ENCODE measurements at places on chromosomes 13 and 19.

- no peak for DNase-seq
Observed at GRCh38 chr19:5964816-5965565, 12.9 kb downstream of the RANBP3 start.

DNA sequence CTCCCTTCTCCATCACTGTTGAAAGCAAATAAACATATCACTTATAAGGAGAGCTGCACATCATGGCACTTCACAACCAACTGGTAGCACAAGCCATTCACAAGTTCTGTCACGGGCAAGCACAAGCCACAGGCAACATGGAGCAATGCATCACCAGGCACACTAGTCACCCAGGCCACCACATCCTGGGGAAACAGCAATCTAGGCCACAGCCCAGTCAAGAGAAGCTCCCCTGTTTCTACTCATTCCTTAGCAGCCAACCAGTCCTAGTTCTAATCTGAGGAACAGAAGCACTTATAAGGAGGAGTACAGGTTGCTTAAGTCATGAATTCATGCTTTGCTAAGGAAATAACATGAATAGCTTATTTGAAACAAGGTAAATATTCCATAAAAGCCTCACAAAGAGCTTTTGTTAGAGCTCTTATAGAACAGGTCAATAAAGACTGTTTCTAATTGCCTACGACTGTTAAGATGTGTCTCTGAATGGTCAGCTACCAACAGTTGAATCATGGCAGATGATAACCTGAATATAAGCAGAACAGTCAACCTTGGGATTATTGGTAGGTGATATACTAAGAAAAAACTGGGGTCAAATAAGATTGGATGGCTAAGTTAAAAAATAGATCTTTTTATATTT, 169.0 kb downstream of the TBC1D4 start:
- DNase-seq: no peak

DNA sequence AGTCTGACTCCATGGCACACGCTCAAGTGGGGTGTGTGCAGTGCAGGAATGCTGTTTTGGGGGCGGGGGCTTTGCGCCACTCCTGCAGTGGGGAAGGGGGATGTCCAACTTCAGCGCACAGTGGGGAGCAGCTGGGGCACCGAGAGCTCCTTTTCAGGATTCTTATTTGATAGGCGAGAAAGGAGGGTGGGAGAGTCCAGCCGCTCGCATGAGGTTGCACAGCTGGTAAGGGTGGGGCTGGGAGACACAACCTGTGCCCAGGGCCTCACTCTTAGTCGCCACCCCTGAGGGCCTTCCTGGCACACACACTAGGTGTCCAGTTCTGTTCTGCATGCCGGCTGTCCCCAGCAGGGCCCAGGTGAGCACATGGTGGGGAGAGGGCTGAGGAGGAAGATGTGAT, 190.8 kb downstream of the UQCRFS1 start:
- no peak for DNase-seq

DNA sequence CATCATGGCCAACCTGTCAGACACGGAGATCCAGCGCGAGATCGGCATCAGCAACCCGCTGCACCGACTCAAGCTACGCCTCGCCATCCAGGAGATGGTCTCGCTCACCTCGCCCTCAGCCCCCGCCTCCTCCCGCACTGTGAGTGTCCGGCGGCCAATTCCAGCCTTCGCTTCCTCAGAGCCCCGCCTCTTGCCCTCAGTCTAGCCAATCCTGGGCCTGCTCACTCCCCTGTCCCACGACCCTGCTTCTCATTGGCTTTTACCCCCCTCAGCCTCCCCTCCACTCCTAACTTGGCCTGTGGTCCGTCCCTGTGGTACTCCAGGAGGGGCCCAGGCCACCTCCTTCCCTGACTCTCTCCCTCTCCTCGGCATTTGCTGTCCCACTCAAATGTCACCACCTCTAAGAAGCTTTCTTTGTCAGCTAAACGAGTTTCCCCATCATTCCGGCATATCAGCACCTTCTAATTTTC, 12.3 kb downstream of the HRC start:
- DNase-seq: peak; percentile 56

- no peak for DNase-seq
Observed at GRCh38 chr13:20156702-20157101, 4.2 kb downstream of the GJA3 start.

GRCh38 chr19:47456721-47457474, 14.8 kb downstream of the SLC8A2 start:
- no peak for DNase-seq

DNA sequence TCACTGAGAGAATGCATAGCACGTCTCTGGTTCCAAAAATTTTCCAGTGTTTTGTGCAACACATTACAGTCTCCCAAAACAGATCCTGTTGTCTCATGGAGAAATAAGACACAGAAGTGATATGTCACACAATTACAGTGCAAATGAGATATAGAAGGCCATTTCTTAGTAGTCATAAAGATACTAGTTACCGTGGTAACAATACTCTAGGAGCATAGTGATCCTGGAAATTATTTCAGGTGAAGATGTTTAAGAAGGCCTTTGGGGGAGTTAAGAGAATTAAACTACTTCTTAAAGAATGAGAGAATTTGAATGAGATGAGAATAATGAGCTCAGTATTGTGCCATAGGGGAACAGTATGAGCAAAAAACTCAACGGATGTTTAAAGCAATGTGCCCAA, 628.0 kb upstream of the MIR17HG start:
- no peak for DNase-seq

- DNase-seq: no peak
Observed at GRCh38 chr19:2856457-2857050, 10.6 kb upstream of the ZNF556 start.

DNA sequence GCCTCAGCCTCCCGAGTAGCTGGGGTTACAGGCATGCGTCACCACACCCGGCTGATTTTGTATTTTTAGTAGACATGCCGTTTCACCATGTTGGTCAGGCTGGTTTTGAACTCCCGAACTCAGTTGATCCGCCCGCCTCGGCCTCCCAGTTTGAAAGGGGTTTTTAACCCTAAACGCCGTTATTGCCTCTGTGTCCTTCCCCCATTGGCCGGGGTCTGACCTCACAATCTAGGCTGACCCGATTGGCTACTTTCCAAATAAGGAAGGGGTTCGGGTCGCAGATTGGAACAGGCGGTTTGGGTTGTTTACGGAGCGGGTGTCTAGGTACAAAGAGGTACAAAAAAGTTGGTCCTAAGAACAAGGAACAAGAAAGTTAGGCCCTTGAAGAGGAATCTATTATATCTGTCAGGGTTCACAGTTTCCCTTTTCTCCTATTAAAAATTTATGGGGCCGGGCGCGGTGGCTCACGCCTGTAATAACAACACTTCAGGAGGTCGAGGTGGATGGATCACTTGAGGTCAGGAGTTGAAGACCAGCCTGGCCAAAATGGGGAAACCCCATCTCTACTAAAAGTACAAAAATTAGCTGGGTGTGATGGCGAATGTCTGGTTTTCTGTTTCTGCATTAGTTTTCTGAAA, 1.0 kb downstream of the ZNF253 start:
- no peak for DNase-seq

DNA sequence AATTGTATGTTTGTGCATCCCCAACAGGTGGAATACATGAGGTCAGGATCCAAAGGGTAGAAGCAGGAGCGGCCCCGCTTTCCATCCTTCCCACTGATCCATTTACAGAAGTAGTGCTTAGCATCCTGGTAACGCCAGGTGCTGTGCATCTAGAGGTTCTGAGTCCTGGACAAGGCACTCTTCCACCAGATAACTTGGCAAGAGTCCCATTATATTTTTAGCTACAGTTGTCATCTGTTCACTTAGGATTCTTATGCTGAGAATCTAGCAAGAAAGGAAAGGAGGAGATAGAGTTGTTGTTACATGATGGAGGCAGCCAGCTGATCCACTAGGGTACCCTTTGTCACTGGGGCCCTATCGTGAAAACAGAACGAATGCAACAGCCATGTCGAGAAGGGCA, 389.5 kb upstream of the ZNF507 start:
- no peak for DNase-seq

GRCh38 chr19:40414542-40415535, 1.7 kb upstream of the PRX start:
- DNase-seq: no peak

DNA sequence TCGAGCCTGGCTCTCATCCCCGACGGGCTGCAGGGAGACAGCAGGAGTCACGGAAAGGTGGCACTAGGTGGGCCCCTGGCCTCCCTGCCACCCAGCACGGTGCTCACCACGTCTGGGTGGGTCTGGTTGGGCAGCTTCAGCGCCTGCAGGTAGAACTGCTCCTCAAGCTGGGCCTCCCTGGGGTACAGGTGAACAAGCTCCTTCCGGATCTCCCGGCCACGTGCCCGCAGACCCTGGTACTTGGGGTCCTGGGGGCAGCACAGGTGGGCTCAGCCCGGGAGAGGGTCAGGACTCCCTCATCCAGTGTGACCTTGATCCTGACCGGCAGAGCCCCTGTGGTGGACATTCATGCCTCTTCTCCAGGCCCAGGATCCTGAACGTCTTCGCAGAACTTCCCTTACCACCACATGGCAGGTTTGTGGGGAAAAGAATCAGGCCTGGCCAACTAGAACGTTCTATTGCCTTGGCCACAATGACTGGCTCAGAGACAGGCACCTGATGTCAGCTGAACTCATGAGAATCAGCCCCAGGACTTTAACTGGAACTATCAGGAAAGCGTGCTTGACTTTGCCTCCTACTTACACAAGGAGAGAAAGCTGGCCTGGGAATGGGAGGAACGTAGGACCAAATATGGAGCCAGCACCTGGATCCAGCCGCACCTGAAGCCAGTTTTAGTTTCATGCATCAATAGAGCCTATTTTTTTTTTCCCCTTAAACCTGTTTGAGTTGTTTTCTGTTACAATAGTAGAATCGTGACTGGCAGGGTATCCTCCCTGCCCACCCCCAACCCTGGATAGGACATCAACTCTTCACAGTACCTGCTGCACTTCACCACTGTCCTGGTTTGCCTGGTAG, 8.9 kb downstream of the SARS2 start:
- no peak for DNase-seq

GRCh38 chr13:108674346-108674745, 44.9 kb downstream of the MYO16 start:
- no peak for DNase-seq

GRCh38 chr19:3013263-3013725, 15.8 kb downstream of the TLE2 start:
- no peak for DNase-seq

GRCh38 chr19:10291554-10292205, 1.9 kb downstream of the ICAM5 start:
- DNase-seq: no peak

DNA sequence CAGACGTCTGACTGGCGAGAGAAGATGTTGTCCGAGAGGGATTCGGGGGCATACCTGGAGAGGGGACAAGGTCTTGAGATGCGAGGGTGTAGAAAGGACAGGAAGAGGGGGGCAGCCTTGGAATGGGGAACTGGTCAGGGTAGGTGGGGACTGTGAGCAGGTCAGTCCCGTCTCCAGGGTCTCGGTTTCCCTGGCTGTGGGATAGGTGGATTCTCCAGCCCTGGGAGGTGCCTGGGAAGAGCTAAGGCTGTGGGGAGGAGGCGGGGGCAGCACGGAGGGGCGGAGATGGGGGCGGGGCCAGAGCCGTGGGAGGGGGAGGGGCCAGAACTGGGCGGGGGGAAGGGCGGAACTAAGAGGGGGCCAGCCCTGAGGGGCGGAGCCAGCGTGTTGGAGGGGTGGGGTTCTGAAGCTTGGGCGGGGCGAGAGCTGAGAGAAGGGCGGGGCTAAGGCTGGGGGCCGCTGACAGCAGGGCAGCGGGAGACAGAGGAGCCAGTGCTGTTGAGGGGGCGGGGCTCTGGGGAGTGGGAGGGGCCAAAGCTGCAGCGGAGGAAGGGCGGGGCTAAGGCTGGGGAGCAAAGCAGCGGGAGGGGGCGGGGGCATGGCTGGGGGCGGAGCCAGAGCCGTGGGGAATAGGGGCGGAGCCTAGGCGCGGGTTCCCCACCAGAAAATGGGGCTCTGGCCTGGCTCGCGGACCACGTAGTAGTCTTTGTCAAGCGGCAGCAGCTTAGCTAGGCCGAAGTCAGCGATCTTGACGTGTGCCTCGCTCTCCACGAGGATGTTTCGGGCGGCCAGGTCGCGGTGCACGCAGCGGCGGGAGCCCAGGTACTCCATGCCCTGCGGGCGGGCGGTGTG, 9.5 kb upstream of the INSL3 start:
- no peak for DNase-seq

DNA sequence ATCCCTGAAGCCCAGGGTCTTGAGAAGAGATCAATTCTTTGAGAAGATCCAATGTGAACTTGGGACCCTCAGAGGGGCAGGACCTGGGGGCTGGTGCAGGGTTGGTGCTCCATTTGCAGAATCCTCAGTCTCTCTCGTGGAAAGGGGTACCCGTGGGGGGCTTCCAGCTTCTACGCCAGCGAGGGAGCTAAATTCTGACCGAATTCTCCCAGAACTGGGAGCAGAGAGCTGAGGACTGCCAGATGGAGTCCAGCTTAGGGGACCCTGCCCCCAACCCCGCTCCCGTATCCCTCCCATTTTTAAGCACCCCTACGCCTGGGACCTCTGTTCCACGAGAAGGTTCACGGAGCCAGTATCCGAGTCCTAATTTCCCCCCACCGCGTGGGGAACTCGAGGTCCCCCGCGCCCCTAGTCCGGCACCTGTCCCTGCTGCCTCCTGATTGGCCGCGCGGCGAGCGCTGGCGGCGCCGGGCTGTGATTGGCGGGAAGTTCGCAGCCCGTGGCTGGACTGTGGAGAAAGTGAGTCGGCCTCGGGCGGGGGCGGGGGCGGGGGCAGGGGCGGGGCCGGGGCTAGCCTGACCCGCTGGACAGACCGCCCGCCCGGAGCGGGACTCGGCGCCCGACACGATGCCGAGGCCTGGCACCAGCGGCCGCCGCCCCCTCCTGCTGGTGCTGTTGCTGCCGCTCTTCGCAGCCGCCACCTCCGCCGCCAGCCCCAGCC, 4.4 kb upstream of the LTBP4 start:
- DNase-seq: no peak

DNA sequence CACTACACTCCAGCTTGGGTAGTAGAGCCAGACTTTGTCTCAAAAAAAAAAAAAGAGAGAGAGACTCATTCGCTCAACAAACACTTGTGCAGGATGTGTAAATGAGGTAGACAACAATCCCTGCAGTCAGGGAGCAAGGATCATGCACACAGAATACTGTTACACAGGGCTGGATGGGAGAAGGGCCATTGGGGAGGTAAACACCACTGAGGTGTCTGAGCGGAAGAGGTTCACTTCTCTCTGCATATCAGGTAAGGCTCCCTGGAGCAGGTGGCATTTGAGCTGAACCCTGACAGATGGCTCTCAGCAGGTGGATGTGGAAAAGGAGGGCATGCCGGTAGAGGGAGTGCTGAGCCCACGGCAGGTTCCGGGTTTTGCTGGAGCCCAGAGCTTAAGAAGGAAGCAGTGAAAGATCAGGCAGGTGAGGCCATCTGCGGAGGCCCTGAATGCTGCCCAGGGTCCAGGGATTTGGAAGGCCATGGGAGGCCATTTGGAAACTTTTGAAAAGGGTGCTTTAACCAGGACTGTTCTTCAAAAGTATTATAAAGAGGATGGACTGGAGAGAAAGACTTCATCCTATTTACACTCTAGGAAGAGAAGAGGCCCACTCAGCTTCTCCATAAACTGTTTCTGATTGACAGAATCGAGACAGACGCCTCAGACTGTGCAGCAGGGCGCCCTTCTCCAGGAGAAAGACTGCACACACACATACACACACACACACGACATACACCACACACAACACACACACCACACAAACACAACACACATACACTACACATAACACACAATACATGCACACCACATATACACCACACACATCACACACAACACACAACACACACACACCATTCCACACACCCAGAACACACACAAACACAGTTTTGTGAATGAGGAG, 199.4 kb downstream of the USP12 start:
- DNase-seq: no peak

- no peak for DNase-seq
Observed at GRCh38 chr19:51681286-51681941, 11.7 kb upstream of the SPACA6 start.

All from AG09309 (cell line).